ENCODE measurements at places on chromosomes 4 and X. TPM values are rescaled to one million over a fixed set of nuclear protein-coding genes. Genes with fewer than 3 reads are reported as not detected.

DNA sequence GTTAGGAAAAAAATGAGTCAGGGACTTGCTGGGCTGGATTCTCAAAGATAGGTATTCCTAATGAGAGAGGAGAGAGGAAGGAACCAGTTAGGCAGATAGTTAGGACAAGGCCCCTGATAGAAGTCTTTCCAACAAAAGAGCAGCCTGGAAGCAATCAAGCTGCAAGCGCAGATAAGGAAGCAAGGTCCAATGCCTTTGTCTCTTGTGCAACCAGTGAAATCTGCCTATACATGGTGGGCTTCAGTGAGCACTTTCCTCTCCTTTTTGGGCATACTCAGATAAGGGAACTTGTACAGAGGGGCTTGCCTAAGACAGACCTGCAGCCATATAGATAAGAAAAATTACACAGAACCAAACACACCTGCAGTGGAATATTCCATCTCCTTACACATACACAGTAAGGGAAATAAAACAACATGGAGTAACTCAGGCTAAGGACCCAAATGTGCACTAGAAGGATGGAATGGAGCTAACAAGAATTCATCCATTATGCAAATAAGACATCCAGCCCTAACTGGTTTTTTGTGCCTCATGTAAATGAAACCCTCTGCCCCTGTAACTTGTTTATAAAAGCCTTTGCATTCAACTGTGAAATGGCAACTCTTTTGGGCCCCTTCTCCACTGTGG is 68.8 kb downstream of the PCDH18 start:
- no peak for DNase-seq

DNA sequence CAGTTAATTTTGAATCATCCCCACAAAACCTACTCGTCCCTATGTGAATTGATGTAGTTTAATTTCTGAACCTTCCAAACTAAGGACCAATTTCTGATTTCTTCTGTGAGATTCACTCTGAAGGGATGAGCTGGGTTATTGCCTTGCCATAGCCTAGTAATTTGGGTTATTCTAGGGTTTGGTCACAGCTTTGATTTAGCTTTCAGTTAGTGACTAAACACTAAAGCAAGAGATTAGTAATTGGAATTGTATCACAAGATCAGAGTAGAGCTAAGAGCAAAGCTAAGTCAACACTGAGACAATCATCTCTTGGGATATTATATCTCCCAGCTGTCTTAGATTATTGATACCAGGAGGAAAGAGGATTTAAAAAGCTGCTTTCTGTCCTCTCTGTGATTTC is 588.0 kb downstream of the CCSER1 start:
- DNase-seq, result no peak

GRCh38 chrX:8034058-8034457 is 106.8 kb upstream of the PNPLA4 start:
- DNase-seq, result no peak

GRCh38 chr4:1462768-1463075 is 56.5 kb upstream of the NKX1-1 start:
- no peak for DNase-seq

TREX2 gene
- 0.62 TPM for total RNA-seq

DNA sequence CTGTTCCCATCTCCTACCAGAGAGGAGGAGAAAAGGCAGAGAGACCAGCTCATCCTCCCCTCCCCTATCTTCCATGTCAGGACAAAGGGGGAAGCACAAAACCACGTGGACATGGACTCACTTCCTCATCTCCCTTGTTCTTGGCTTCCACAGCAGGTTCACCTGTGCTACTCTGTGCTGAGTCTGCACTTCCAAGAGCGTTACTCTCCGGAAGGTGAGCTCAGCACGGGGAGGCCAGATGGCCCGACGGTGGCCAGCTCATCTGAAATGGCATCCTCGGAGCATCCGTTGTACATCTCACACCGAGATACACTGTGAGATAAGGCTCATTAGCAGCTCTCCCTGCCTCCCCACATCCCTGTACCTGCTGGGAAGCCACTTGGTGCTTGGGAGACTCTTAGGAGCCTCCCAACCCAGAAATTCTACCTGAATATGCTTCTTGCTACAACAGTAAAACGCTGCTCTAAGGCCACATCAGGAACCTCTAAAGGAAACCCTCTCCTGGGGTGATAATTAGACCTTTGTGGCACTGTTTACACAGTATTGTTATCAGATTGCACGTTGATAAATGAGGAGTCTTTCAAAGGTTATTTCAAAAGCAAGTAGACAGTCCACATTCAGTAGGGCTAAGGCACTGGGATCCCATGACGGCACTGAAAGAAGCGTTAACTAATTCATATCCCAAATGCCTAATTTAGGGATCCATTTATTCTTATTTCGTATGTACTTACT is 19.4 kb downstream of the LGI2 start:
- no peak for DNase-seq

EVC gene
- total RNA-seq, result 11.3 TPM

- DNase-seq, result no peak
These were observed 142.5 kb downstream of the PPARGC1A start for GRCh38 chr4:23747281-23747735.

F9 gene
- total RNA-seq, result not detected

DNA sequence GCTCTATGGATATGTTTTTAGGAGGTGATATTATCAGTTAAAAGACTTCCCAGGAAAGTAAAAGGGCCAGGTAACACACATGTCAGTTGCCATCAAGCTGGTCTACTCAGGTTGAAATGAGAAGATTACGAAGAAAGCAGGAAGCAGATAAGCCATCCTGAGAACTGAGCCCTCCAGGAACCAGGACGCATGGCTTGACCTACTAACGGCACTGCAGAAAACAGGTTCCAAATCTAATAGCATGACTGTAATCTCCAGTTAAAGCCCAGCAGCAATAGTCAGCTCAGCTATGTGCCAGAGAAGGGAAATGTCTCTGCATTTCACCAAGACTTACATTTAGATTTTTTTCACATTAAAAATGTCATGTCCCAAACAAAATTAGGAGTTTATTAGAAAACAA is 77.9 kb downstream of the APBB2 start:
- DNase-seq, result no peak

GRCh38 chrX:45191820-45192409 is 8.8 kb downstream of the DIPK2B start:
- no peak for DNase-seq

- DNase-seq, result no peak
These were observed 11.3 kb upstream of the ARAP2 start for GRCh38 chr4:36255577-36255976.

GYG2 gene
- 7.2 TPM for total RNA-seq

DNA sequence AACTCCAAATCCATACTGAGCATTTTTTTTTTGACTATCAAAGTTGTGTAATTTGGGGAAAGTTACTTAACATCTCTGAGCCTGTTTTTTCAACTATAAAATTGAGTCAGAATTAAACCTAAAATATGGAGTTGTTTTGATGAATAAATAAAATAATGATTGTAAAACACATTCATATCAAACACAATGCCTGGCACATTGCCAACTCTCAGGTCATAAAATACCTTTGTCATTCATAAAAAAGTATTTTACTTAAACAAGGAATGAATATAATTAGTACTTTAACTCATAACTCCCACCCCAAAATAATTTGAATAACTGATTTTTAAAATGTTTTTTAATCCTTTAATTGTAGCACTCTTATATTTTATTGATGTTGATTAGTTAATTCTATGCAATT is 3.8 kb upstream of the GPR174 start:
- no peak for DNase-seq

PDGFC gene
- total RNA-seq, result 27.5 TPM

- no peak for DNase-seq
These were observed 54.0 kb upstream of the CHRNA9 start for GRCh38 chr4:40281099-40281498.

SSX3 gene
- total RNA-seq, result not detected

DNA sequence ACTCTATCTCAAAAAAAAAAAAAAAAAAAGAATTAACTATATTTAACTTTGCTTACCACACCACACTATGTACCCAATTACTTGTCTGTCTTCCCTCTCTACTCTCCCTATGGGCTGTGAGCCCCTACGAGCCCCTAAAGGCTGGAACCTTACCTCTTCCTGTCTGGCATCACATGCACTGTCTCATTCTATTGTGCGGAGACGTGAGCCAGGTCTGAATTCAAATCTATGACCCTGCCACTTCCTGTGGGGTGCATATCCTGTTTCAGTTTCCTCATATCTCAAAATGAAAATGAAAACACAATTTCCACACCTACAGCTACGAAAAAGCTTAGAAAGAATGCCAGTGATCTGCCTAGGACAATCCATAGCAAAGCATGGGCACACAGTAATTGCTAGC is 42.9 kb upstream of the HS3ST1 start:
- no peak for DNase-seq

Data from A172 (cell line).